Muscle of back (tissue), 13 donors: ENCODE measurements at places on chromosomes 16 and 17.

GRCh38 chr17:76695059-76695831 lies 15.5 kb downstream of the MXRA7 start:
- DNase-seq: no peak

DNA sequence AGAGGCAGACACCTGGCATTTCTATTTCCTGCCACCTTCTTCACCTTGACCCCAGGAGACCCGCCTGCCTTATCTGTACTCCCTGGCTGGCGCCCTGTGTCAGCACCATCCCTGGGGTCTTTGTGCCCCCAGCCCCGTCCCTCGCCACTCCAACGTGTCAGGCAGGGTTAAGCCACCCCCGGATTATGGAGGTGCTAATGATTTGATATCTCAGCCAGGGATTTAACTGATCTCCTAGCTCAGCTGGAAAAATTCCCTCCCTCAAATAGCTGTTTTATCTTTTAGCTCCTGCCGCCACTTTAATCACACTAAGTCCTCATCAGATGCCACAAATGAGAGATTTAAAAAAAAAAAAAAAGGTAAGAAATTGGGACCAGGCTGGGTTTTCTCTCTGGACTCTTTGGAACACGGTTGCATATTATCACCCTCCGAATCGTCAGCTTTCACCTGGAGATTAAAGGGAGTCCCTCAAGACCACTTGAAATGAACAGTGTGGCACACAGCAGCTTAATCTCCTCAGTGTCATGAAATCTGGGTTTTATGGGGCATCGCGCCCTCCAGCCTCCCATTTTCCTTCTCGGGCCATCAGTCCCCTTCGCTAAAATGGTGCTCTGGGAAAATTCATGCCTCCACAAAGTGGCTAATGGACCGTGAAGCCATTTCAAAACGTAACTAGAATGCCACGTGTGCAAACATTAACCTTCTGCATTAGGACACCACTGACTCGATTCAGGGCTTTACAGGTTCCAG lies 26.2 kb upstream of the WFDC1 start:
- no peak for DNase-seq

DNA sequence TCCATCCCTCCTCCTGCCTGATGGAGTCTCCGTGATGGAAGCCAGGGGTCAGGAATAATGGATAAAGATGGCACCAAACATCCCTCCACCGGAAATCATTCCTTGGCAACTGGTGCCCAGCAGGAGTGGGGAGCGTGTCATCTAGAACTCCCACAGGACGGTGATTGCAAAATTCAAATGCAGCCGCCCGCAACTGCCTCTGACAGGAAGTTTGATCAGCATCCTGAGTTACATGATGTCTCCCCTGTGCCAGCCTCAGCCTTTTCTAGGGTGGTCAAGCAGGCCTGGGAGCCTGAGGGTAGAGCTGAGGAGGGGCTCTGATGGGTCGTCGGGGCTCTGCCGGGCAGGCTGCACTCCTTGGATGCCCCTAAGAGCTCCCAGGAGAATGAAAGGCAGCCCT lies 52.8 kb downstream of the GSG1L start:
- no peak for DNase-seq

DNA sequence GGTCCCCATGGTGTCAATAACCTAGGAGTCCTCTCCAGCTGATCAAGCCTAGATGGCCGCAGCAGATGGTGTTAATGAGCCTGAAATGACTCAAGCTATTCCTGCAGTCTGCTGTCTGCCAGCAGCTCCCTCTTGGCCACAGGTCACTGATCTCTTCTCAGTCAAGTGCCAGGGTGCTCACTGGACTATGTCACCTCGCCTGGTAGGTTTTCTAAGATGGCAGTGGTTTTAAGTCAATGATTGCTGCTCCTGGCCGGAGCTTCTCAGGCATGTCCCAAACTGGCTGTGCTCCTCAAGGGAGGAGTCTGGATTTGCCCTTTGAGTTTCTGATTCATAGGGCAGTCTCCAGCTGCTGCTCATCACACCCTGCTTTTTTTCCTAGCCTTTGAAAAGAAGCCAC lies 58.6 kb upstream of the SHISA6 start:
- no peak for DNase-seq

- no peak for DNase-seq
Measured at GRCh38 chr17:60712675-60713074, 35.0 kb downstream of the BCAS3 start.

- DNase-seq: no peak
Measured at GRCh38 chr17:74452033-74452840, 14.2 kb upstream of the CD300A start.

DNA sequence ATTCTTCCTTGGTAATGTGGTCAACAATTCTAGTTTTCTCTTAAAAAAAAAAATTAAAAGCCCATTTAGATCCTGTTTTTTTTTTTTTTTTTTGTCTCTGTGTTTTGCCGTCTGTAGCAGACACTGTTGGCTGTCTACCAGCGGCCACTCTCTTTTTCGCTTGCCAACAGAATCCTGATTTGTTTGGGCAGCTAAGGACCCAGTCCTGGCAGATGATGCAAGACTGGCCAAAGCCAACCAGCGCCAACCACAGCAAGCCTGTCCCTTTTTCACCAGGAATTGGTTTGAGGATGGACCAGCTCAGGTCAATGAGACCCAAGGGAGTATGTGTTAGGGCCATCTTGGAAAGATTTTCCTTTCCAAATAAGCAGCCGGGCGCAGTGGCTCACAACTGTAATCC lies 28.2 kb downstream of the ST3GAL2 start:
- no peak for DNase-seq

DNA sequence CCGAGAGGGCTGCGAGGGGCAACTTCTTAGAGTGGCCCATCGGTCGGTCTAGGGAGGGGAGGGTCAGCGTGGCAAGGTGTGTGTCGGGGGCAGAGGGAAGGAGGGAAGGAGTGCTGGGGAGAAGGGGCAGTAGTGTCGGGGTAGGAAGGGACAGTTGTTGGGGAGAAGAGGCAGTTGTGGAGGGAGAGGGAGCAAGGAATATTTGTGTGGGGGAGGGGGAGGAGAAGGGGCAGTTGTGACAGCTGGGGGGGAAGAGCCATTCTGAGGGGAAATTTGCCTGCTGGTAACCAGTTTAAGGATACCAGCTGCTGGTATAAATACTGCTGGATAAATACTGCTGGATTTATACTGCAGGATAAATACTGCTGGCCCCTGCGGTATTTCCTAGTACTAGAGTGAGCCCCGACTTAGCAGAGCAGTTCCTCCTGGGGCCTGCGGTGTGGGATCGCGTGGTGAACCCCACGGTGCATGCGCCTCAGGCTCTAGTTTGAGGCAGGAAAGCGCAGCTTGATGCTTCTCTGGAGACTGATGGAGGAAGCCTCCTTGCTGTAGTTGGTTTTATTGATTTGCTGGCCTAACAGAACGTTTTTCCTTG lies 309 bp downstream of the DNAH2 start:
- no peak for DNase-seq

- DNase-seq: no peak
Measured at GRCh38 chr16:50537533-50538290, 10.5 kb upstream of the NKD1 start.

DNA sequence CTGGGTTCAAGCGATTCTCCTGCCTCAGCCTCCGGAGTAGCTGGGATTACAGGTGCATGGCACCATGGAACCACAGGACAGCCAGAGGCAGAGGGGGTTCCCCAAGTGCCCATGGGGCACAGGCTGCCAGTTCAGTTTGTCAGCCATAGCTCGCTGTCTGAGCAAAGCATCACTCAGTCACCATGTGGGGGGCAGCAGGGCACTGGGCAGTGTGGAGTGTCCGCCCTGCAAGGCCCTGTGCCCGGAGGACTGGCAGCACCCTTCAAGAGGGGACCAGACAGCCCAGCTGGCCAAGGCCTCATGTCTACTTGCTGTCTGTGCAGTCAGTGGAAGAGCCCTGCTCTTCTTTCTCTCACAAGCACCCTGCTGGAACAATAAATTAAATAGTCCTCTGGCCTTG lies 6.4 kb downstream of the ALYREF start:
- no peak for DNase-seq

- DNase-seq: no peak
Measured at GRCh38 chr16:49826515-49826914, 29.4 kb downstream of the ZNF423 start.

DNA sequence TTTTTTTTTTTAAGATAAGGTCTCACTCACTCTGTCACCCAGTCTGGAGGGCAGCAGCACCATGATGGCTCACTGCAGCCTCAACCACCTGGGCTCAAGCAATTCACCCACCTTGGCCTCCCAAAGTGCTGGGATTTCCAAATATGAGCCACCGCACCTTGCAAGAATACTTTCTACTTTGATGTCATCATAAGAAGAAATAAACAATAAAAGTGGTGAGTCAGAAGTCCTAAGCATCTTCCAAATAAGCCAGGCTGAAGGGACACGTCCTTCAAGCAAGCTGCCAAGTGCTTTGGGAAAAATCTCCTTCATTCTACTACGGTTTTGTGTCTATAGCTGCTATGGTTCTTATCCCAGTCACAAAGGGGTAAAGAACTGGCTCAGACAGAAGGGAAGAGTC lies 20.3 kb downstream of the HASPIN start:
- no peak for DNase-seq

- DNase-seq: no peak
Measured at GRCh38 chr16:4574919-4575705, 19.0 kb downstream of the C16orf96 start.

GRCh38 chr17:49734515-49735490 lies 27.0 kb upstream of the SLC35B1 start:
- DNase-seq: no peak

GRCh38 chr16:3094289-3095027 lies 4.6 kb downstream of the ZSCAN10 start:
- no peak for DNase-seq

- no peak for DNase-seq
Measured at GRCh38 chr17:47810200-47810821, 11.3 kb downstream of the OSBPL7 start.

DNA sequence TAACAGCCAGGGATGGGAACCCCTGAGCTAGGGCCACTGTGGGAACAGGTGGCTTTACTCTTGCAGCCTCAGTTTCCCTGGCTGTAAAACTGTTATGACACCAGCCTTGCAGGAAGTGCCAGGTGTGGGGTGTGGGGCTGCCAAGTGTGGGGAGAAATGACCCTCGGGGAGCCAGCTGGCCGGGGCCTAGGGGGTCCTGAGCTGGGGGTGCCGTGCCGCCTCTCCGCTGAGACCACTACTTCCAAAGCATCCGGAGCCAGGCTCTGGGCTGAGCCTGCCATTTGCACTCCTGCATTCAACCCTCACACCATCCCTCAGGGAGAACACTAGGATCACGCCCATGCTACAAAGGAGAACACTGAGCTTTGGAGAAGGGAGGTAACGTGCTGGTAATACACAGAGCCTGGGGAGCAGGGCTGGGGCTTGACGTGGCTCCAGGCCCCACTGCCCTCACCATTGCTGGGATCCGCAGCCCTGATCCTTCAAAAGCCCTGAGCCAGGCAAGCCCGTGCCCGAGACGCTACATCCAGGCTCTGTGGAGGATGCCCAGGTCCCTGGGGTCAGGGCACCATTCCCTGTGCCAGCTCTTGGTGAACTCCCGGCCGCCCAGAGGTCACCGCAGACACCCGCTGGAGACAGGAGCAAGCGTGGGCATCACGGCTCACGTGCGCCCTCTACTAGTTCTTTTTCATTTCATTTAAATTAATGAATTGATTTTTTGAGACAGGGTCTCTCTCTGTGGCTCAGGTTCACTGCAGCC lies 28.8 kb upstream of the GINS2 start:
- peak; percentile 80 for DNase-seq

GRCh38 chr17:78007647-78008046 lies 49.1 kb downstream of the TNRC6C start:
- DNase-seq: no peak

GRCh38 chr16:29743475-29743826 lies 2.3 kb downstream of the C16orf54 start:
- no peak for DNase-seq

- no peak for DNase-seq
Measured at GRCh38 chr16:68940816-68941215, 97.5 kb downstream of the TANGO6 start.

- no peak for DNase-seq
Measured at GRCh38 chr16:81451753-81452680, 7.4 kb downstream of the CMIP start.

- no peak for DNase-seq
Measured at GRCh38 chr17:42399948-42400843, 12.0 kb upstream of the STAT3 start.

DNA sequence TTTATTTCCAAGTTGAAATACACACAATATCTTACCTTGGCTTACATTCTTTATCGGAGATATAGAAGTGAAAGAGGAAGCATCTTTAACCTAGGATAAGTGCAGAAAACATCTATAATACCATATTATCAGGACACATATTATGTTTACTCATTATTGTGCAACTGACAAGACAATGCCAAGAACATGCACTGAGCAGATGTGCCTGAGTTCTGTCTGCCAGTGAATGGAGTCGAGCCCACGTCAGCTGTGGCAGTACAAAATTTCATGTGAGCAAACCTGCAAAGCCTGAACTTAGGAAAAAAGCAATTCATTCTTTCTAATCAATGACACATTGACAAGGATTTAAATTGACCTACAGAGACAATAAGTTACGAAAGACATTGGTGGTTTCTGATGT lies 154.4 kb downstream of the AXIN2 start:
- peak; percentile 32 for DNase-seq

DNA sequence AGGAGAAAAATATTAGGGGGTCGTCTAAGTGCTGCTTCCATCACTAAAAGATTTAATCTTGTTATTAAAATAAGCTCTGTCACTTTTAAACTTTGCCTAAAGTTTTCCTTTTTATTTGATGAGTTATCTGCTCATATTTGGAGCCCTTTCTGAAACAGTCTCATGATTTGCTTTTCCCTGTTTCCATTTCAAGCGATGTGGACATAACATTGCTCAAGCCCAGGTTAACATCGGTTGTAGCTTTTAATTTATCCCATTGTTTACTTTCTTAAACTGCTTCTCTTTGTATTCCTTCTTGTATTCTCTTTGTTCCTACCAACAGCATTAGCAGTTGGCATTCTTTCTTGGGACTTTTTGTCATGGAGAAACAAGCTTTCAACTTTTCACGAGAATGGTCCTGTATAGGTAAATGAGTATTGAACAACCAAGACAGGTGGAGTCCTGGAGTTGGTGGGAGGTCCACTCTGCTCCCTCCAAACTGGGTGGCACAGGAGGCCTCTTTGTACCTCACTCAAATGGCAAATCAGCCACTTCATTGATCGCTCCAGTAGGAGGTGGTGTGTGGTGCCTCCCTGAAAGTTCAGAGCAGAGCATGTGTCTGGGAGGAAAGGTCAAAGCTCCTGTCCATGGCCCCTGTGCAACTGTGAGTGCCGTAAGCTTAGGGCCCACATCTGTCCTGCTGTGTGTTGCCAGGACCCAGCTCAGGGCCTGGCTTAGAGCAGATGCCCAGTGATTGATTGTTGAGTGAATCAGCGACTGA lies 107.0 kb downstream of the CYLD start:
- DNase-seq: no peak

- no peak for DNase-seq
Measured at GRCh38 chr17:38761612-38762011, 9.1 kb downstream of the PSMB3 start.

GRCh38 chr17:21042458-21043295 lies at the start of gene USP22:
Gene USP22, minus strand, starts transcription at chr17:21043011. Its CDS starts 176 bp downstream, at chr17:21042835.
- DNase-seq: no peak

- DNase-seq: no peak
Measured at GRCh38 chr17:66487121-66487520, 184.7 kb downstream of the PRKCA start.

- peak; percentile 38 for DNase-seq
Measured at GRCh38 chr16:86611525-86611855, 33.1 kb downstream of the FOXL1 start.

GRCh38 chr17:9021992-9022572 lies 772 bp downstream of the NTN1 start:
- no peak for DNase-seq

- no peak for DNase-seq
Measured at GRCh38 chr16:52783616-52784015, 236.7 kb upstream of the TOX3 start.
